Esophagus squamous epithelium (tissue), 5 donors: ENCODE measurements at places on chromosomes 11 and 22. TPM values are rescaled to one million over a fixed set of nuclear protein-coding genes. Genes with fewer than 3 reads are reported as not detected.

- DNase-seq, result no peak
Measured at GRCh38 chr11:113994077-113994954, 19.4 kb downstream of the HTR3A start.

The DMC1 gene
- total RNA-seq, result 1.1 TPM

DNA sequence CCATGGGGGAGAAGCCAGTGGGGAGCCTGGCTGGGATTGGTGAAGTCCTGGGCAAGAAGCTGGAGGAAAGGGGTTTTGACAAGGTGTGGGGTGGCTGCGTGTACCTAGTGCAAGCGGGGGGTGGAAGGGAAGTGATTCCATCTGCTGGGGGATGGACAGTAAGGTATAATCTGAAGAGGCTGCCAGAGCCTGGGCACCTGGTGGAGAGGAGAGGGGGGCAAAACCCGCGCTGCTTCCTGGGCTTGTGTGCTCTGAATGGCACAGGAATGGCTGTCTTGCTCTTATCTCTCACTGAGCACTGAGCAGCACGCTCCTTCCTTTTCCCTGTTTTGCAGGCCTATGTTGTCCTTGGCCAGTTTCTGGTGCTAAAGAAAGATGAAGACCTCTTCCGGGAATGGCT, 988 bp downstream of the BANF1 start:
- DNase-seq, result no peak

GRCh38 chr11:34353881-34354280, 3.9 kb downstream of the ABTB2 start:
- no peak for DNase-seq

DNA sequence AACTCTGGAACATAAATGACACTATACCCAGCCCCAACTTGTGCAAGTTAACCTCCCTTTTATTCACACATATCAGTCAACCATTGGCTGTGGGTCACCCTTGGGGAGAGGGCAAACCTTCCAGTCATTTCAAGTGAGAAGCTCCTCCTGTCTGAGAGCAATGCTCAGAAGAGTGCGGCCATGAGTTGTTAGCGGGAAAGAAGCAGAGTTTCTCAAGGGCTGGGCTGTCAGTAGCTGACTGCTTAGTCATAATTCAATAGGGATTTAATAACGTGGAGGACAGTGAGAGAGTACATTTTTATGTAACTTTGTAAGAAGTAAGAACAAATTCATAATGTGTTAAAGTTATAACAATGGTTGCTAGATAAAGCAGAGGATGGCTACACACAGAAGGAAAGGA, 5.1 kb downstream of the PATE2 start:
- no peak for DNase-seq

The TBX10 gene
- not detected for total RNA-seq

GRCh38 chr11:620935-621814, 3.6 kb downstream of the CDHR5 start:
- DNase-seq, result no peak

GRCh38 chr22:41725510-41726110, 26.3 kb downstream of the MEI1 start:
- no peak for DNase-seq

The PATE2 gene
- total RNA-seq, result not detected

The TCIRG1 gene
- 70.5 TPM for total RNA-seq

The SEPTIN3 gene
- 0.49 TPM for total RNA-seq

DNA sequence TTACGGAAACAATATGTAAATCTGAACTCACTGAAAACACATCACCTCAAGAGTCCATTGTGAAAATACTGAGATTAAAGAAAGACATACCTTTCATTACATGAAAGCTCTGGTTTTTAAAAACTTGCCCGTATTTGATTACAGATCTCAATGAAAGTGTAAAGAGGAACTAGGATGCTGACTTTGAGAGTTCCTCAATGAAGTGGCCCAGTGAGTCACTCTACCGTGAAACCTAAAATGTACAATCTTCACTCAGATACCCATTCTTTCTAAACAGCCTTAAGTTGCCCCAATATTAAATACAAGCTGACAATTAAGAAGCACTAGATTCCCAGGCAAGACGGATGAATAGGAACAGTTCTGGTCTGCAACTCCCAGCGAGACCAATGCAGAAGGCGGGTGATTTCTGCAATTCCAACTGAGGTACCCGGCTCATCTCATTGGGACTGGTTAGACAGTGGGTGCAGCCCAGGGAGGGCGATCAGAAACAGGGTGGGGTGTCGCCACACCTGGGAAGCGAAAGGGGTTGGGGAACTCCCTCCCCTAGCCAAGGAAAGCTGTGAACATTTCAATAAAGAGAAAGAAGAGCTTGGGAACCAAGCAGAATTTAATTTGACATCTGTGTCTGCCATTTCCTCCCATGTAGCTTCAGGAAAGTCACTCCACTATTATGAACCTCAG, 33.8 kb upstream of the OR9G4 start:
- no peak for DNase-seq

DNA sequence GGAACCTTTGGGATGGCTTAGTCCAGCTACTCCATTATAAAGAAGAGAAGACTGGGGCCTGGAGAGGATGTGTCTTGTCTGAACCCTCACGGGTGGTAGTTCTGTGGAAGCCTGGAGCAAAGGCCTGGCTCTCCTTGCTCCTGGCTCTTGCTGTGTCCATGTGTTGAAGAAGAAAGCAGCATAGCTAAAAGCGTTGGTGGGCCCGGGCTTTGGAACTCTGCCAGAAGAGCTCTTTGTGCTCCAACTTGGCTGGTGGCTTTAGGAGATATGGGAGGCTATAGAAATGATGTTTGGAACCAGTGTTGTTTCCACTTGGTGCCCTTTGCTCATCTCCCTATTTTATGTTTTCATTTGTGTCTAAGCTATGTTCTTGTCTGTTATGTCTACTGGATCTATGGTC, 131.1 kb downstream of the DBX1 start:
- DNase-seq, result no peak

The PI4KA gene
- 25.4 TPM for total RNA-seq

DNA sequence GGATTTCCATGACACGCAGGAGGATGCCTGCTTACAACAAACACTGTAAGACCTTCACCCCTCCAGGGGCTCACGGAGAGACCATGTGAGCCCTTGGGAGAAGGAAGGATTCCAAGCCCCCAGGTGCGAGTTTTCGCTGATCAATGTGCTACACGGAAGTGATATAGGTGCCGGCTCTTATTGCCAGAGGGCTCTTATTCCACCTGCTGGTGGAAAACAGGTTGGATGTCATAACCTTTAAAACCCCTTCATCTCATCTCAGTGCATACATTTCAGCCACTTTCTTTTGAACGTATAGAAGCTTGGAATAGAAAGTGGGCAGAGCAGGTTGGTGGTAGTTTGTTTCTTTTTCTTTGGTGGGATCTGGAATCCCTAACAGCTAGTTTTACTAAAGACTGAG, 25.8 kb downstream of the LAYN start:
- no peak for DNase-seq

The GAB4 gene
- total RNA-seq, result not detected

GRCh38 chr11:101049123-101049522, 80.5 kb downstream of the PGR start:
- DNase-seq, result no peak

The GPHA2 gene
- not detected for total RNA-seq

GRCh38 chr22:27404441-27404840, 397.1 kb downstream of the MN1 start:
- DNase-seq, result no peak

GRCh38 chr11:94401773-94402265, 600 bp upstream of the GPR83 start:
- no peak for DNase-seq

The SEZ6L gene
- total RNA-seq, result not detected

DNA sequence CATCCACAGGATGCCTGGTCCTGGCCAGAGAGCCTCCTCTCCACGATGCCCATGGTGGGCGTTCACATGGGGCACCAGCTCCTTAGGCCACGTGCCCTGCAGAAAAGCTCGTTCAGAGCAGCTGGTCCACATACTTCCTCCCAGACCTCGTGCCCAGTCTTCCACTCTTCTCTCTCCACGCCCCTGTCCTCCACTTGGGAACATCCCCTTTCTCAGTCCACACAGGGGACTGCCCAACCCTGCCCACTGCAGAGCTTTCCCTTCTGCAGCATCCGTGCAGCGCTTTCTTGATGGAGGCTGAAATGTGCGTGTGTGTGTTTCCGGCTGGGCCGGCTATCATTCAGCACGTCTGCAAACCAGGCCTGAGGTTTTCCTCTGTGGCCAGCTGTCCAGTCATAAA, 11.3 kb downstream of the TPCN2 start:
- no peak for DNase-seq

- no peak for DNase-seq
Measured at GRCh38 chr11:46322759-46323158, 24.5 kb upstream of the DGKZ start.

- DNase-seq, result no peak
Measured at GRCh38 chr11:68776442-68777235, 25.3 kb upstream of the TESMIN start.

DNA sequence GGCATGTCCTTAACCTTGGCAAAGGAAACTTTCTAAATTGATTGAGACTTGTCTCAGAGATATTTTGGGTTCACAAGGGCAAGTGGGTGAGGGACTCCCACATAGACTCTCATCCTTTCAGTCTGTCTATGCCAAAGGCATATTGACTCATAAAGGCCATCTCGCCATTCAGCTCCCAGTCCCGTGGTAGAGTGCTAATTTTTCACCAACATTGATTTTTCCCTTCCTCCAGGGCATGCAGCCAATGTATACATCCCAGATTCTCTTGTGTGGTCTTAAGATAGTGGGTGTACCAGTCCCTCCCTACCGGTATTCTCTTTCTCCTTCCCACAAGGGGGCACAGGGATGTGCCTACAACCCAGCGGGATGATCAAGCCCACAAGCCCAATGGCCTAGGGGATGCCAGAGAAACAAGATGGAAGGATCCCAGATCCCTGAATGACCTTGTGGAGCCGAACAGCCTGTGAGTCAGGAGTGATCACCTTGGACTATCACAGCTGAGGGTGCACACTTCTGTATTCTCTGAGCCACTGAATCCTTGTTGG, 7.9 kb downstream of the C11orf96 start:
- no peak for DNase-seq

The MEI1 gene
- 0.30 TPM for total RNA-seq

DNA sequence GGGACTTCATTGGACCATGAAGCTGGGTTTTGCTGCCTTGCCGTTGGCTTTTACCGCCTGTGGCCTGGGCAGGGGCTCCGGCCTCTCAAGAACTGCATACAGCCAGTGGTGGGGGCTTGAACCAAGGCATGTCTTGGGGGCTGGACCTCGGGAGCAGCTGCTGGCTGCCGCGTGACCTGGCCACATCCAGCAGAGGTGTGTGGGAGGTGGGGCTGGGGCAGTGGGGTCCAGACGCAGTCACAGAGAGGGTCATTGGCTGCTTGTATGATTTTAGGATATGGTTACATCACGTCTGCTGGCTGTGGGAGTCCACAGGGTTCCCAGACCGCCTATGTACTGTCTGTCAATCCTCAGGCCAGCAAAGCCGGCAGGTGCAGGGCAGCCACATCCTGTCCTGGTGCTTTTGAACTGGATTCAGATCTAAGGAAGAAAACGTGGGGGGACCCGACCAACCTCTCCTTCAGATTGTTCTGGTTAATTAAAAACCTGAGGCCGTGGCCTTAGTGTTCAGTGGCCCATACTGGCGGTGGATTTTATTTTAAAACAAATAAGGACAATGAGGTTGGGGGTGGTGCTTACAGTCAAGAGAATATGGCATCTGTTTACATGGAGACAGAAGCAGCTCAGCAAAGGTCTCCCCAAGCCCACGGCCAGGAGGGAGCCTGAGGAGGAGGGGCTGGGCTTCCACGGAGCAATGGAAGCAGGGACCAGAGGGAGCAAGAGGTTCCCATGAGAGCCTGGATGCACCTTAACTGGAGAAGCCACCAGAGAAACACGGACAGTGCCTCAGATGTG, 426.0 kb downstream of the TBC1D22A start:
- DNase-seq, result no peak

The OR2AG1 gene
- not detected for total RNA-seq

The ANO5 gene
- total RNA-seq, result 0.48 TPM

DNA sequence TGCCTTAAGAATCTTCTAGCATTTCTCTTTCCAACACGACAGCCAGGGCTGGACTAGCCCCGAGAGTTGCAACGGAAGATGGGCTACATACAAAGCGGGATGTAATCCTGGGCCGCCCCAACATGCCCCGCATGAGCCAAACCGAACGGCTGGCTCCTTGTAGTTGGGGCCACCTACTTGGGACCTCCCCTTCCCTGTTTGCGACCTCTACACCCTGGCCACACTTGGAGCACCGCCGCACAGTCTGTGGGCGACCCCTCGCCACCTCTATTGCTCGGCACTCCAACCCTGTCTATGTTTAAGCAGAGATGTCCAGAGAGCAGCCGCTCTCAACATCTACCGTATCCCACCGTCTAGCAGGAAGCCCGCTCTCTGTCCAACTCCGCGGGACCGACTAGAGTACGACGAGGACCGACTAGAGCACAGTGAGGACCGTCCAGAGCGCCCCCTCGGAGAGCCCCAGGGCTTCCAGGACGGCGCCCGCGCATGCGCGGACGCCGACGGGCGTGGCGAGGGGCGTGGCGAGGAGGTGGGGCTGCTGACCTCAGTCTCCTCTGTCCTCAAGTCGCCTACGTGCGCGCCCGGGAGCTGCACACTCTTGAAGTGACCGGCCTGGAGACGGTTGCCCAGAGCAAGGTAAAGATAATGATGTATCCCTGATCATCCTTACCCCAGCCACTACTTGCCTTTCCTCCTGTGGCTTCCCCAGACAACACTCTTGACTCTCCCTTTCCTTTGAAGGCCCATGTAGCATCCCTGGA, 32.3 kb downstream of the NEAT1 start:
- no peak for DNase-seq

DNA sequence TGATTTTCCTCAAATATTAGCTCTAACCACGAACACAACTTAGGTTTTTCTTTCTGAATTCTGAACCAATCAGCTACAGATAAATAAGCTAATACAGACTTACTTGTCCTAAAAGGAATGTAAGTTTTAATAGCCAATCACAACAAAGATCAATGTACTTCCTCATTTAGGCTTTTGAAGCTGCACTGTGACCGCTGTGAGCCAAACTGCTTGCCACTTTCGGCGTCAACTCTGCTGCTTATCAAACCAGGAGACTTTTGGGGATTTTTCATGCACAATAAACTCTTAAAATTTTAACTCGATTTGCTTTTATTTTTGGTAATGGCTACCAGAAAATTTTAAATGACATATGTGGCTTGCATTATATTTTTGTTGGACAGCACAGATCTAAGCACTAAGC, 92.5 kb downstream of the TMPRSS5 start:
- DNase-seq, result no peak

DNA sequence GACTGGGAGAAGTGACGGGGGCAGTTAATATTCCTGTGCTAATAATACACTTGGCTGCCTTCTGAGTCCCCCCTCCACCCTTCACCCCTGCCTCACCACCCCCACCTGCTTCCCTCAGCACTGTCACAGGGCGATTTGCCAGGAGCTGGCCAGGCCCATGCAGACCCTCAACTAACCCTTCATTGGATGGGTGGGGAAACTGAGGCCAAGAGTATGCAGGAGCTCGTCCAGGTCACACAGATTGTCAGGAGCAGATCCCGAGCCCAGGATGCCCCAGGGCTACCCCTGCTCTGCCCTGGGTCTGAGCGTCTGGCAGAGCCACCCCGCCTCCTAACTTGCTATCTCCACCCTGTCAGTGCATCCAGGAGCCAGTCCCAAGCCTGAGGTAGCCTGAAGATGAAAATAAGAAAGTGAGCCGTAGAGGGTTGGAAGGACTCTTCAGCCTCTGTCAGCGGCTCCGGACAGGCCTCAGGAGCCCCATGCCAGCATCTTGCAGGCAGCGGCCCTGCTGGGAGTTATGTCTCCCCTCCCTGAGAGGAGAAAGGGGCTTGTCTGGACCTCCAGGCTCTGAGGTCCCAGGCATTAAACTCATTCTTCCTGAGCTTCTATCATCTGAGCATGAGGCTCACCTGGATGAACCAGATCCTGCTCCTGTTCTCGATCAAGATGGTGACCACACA, 6.2 kb downstream of the TPBGL start:
- DNase-seq, result no peak

The TMEM191C gene
- total RNA-seq, result 0.59 TPM

The LRRC56 gene
- 2.3 TPM for total RNA-seq

The SEC14L3 gene
- 0.19 TPM for total RNA-seq
